ENCODE measurements at places on chromosomes 16 and 17.
A peak's percentile ranks its signal among the peaks of the same experiment; 100 is the strongest.

DNA sequence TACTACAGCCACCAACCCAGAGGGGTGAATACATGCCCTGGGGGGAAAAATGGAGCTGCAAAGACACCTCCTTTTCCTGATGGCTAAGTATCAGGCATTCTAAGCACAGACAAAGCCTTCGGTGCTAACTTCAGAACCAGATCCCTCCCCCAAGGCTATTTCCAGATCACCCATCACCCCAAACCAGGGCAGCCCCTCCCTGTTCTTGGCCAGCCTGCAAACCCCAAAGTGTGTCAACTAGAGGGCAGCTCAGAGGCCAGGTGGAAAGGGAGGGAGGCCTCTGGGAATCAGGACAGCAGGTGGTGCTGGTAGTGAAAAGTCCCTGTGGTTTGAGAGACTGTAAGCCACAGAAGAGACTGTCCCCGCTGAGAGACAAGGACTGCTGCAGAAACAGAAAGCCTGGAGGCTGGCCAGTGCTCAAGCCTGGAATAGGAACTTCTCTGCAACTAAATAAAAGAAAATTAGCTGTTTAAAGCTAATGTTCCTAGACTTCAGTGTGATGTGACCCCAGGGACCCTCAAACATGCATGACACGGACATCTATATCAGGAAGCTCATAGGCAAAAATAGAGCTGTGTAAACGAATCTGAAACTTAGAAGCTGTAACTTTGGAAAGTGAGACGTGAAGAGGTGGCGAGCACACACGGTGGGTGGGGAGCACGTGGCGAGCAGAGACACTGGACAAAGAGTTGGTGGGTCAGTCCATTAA is 9.1 kb downstream of the TUBG1 start:
- DNase-seq: peak; percentile 48

GRCh38 chr16:47886631-47887415 is 269.0 kb downstream of the ABCC12 start:
- no peak for DNase-seq

GRCh38 chr16:74216319-74216718 is 80.3 kb upstream of the PSMD7 start:
- no peak for DNase-seq

DNA sequence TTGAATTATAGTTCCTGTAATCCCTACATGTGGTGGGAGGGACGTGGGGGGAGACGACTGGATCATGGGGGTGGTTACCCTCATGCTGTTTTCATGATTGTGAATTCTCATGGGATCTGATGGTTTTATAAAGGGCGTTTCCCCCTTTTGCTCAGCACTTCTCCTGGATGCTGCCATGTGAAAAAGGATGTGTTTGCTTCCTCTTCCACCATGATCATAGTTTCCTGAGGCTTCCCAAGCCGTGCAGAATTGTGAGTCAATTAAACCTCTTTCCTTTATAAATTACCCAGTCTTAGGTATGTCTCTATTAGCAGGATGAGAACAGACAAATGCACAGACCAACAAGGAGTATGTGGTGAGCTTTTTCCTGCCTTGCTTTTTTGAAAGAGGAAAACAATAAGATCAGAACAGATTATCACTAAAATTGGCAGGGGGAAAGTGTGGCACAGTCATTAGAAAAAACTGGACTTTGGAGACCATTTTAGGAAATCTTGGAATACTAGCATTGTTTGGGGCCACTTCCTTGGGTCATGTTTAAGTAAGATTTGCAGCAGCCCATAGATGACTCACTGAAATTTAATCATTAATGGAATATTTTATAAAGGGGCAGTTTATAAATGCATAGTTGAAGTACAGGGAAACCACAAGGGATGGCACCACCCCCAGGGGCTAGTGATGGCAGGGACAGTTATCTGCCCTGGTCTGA is 352.8 kb downstream of the CDH13 start:
- DNase-seq: no peak

DNA sequence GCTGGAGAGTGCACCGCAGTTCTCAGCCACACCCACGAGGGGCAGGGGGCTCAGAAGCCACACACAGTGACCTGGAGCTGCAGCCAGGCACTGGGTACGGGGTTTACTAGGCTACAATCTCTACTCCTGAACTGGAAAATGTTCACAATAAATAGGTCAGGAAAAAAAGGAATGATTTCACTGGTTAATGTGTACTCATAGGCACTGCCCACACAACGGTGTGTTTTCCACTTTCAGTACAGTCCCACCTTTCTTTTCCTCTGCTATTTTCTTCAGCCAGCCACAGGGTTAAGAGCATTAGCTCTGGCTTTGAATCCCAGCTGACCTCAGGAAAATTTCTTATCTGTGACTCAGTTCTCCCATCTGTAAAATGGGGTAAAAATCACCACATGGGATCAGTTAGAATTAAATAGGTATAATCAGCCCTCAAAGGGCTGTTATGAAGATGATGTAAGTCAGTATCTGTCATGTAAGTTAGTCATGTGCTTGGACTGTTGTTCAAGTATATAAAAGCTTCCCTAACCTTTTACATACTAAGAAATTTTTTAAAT is 35.7 kb downstream of the ZCCHC14 start:
- peak; percentile 68 for DNase-seq

- no peak for DNase-seq
Measured at GRCh38 chr16:48963901-48964615, 317.6 kb downstream of the CBLN1 start.

DNA sequence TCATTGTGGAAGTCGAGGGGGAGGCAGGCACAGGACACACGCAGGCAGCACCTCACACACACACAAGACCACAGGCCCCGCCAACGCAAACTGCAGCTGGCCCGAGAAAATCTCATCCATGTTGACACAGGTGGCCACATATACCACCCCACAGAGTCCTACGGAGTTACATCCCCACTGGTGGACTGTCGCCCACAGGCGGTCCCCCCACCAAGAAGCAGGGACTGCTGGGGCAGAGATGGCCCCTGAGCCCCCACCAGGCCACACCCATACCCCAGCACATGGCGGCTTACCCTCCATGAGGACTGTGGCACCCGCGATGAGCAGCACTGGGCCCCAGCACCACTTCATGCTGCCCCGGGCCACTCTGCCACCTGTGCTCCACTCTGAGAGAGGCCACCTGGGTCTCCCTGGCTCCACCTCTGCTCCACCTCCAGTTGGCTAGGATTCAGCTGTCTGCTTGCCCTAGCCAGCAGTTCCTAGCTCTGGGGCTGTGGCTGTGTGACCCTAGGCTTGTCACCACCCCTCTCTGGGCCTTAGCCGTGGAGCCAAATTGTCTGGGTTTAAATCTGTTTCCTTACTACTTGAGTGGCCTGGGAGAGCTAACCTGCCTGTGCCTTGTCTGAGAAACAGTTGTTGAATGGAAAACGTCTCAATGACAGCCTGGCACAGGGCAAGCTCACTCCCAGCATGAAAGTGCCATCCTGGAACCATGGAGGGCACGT is at the start of gene PRSS53:
Gene PRSS53, minus strand, starts transcription at position 485 of the 725 bp plus-strand sequence. Its CDS starts 134 bp downstream, at position 351.
- no peak for DNase-seq

- DNase-seq: peak; percentile 56
Measured at GRCh38 chr16:85393674-85394451, 219.3 kb upstream of the GSE1 start.

GRCh38 chr16:19168371-19169081 is 486 bp downstream of the SYT17 start:
- peak; percentile 44 for DNase-seq

DNA sequence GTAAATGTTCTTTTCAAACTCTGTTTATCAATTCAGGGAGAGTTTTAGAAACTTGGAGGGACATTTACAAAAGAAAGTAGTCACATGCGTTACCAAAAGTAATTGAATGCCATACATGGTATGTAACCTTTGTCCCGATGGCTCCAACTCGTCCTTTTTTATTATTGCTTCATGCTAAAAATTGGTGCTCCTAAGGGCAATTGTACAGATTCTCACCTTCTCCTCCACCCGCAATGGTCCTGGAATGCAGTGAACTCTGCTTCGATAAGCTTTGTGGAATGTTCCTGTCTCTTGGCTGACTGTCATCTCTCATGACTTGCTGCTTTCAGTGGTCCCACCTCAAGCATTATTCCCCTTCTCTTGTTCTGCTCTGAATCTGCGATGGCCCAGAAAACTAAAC is 20.9 kb downstream of the GNAO1 start:
- DNase-seq: no peak

Measured in large intestine (tissue), 12 donors.